ENCODE measurements at places on chromosomes 7 and 10.
A peak's percentile ranks its signal among the peaks of the same experiment; 100 is the strongest.

- DNase-seq, result peak; percentile 92
Observed at GRCh38 chr7:131327626-131328376, at the start of gene MKLN1. TSS of gene MKLN1 (plus strand) at chr7:131327876. CDS start at chr7:131327900, 24 bp downstream.

- no peak for DNase-seq
Observed at GRCh38 chr7:21611129-21611528, 68.3 kb downstream of the DNAH11 start.

DNA sequence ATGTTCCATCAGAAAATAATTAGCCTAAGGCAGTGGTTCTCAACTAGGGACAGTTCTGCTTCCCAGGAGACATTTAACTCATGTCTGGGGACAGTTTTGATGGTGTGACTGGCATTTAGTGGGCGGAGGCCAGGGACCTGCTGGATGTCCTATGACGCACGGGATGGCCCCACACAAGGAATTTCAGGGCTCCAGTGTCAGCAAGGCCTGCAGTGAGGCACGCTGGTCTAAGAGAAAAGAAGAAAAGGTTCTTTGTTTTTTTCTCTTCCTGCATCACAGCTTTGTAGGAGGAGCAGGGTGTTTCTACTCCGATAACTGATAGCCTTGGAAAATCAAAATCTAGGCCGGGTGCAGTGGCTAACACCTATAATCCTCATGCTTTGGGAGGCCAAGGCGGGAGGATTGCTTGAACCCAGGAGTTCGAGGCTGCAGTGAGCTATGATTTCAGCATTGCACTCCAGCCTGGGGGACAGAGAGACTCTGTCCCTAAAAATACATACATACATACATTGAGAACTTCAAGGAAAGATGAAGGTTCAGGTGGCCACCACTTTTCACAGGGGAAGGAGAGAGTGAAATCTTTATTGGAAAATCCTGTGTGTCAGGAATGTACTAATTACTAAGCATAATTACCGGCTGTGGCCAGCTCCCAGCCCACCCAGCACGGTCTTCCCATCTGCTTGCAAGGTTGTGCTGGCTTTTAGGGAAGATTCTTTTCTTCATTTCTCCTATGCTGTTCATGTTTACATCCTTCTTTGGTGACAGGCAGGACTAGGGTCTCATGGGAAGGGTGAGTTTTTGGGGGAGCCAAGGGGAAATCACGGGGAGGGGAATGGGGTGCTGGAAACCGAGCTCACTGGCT, 150.4 kb downstream of the ACTR3B start:
- no peak for DNase-seq

- DNase-seq, result no peak
Observed at GRCh38 chr10:132990684-132991545, 48.5 kb upstream of the CFAP46 start.

DNA sequence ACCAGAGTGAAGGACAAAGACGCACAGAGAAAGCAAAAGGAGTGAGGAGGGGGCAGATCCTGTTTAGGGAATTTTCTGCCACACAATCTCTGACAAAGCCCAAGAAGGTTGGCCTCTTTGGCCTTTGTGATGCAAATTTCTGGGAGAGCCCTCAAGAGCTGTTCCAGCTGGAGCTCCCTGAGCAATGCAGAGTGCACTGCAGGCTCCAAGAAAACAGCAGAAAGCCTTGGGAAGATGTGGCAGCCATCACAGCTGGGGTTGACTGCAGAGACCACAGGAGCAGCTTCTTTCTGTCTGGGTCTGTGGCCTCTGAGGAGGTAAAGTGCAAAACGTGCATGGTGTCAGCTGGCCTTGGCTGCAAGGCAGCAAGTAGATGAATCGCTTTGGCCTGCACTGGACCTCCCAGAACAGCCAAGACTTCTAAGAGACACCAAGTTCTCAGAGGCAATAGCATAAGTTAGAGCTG, 200.2 kb downstream of the ELMO1 start:
- no peak for DNase-seq

DNA sequence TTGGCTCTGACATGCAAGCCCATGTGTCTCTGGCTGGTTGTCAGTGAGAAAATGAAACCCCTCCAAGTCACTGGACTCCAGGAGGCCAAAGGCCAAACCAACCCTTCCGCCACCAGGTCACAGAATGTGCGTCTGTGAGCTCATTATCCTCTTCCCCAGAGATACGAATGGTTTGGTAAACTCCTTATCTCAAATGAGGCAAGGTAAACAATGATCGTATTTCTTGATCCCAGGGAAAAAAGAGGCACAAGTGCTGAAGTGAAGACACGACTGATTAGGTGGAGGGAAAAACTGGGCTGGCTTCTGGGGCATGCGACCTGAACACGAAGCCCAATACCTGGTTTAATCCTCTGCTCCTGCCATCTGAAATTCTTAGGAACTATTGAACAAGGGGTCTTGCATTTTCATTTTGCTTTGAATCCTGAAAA, 70.6 kb upstream of the ARID5B start:
- DNase-seq, result no peak

DNA sequence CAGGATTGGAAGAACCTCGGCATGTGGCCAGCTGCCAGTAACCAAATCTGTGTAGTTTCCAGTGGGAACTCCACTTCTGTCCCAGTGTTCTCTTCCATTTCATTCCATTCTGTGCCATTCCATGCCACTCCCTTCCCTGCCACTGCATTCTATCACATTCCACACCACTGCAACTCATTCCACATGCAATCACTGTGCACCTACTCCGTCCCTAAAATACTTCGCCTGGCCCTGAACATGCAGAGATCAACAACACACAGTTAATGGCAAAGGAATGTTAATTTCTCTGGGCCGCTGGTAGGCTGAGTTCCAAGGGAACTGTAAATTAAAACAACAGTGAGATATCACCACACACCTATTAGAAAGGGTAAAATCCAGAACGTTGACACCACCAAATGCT, 64.8 kb downstream of the AKR1B1 start:
- no peak for DNase-seq

- no peak for DNase-seq
Observed at GRCh38 chr10:77531441-77532001, 106.1 kb downstream of the KCNMA1 start.

DNA sequence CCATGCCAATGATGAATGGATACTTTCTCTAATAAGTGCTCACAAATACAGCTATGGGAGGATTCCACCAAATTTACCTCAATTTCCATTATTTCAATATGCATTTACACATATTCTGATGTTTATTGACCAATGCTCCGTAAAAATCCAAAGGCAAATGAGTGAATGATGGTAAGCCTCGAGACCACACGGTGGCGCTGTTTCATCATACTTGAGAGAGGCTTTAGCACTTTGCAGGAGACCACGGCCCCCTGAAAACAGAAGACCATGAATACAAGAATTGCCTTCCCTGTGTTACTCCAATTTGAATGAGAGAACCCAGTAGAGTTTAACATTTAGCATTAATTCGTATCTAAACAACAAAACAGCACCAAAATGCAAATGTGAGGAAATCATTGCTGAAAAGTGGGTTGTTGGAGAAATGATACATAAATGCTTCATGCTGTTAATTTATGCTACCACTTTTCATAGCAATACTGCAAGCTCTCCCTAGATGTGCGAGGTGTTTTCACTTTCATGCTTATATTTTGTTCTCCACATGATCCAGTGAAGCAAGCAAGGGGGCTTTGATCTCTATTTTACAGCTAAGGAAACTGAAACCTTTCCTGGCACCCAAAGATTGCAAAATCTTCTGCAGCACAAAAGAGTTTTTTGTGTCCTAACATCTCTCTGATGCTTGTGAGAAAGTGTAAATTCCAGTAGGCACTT, 35.4 kb downstream of the TRIL start:
- DNase-seq, result peak; percentile 61

- DNase-seq, result no peak
Observed at GRCh38 chr7:45972629-45973312, 51.7 kb upstream of the IGFBP3 start.

DNA sequence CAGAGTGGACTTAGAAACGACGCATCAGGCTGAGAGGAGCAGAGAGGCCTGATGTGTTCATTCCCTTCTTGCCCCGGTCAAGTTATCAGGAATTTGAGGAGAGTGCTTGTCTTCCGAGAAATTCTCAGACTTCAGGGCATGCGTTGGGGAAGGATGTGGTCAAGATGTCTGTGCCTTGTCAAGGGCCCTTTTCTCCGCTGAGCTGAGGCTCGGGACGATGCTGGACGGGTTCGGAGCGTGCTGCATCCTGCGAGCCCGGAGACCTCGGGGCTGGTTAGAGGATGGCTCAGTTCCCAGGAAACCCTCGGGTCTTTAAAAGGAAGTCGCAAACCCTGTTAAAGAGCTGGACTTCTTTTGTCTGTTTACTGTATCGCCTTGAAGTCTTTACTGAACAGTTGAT, 325.4 kb downstream of the ADARB2 start:
- no peak for DNase-seq

GRCh38 chr10:58360412-58361004, 24.7 kb upstream of the TFAM start:
- no peak for DNase-seq

- DNase-seq, result peak; percentile 97
Observed at GRCh38 chr7:129952653-129953560, at the start of gene UBE2H. TSS of gene UBE2H (minus strand) at chr7:129952960. CDS start at chr7:129952555, 405 bp downstream.

DNA sequence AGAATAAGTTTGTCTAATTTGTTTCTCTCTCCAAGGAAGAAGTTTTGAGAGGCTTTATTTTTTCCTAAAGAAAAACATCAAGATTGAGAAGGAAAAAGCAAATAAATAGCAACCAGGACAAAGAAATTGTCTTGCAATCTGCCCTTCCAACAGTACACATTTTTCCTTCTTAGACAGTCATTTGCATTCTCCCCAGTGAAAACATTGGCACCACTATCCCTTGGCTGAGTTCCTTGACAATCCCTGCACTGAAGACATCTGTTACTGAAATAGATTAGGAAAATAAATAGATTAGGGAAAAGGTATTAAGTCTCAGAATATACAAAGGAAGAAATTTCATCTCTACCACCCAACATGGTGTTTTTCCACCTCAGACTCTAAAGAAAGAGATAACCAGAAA, 12.2 kb upstream of the TMEM243 start:
- no peak for DNase-seq

GRCh38 chr10:66564287-66564686, 361.5 kb upstream of the LRRTM3 start:
- no peak for DNase-seq

DNA sequence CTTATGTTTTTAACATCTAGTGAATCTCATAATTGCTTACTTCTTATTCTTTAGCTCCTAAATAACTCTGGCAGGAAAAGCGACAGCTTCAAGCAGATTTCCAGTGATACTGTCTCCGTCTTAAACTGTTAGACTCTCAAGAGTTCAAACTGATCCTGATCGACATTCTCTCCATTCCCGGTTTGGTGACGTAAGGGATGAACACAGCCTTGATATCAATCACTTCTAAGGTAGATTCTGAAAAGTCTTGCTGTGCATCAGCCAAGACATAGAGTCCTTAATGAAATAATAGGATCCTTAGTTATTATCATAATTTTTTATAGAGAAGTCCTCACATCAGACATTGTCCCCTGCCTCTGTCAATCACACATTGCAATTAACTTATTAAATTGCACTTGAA, 534.6 kb downstream of the TFEC start:
- no peak for DNase-seq

- no peak for DNase-seq
Observed at GRCh38 chr7:53657586-53657985, 622.2 kb downstream of the POM121L12 start.

DNA sequence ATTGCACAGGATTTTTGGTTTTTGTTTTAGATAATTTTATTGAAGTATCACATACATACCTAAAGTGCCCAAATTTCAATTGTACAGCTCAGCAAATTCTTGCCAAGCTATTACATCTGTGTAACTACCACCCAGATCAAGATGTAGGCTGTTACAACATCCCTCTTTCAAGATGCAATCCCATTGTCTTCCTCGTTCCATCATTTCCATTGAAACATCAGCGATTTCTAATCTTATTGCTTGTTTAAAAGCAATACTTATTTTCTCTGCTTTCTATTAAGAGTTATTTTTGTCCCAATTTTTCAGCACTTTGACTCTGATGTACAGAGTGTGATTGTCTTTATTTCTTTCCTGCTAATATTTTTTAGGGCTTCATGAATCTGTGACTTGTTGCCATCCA, 372.8 kb upstream of the SHH start:
- no peak for DNase-seq

DNA sequence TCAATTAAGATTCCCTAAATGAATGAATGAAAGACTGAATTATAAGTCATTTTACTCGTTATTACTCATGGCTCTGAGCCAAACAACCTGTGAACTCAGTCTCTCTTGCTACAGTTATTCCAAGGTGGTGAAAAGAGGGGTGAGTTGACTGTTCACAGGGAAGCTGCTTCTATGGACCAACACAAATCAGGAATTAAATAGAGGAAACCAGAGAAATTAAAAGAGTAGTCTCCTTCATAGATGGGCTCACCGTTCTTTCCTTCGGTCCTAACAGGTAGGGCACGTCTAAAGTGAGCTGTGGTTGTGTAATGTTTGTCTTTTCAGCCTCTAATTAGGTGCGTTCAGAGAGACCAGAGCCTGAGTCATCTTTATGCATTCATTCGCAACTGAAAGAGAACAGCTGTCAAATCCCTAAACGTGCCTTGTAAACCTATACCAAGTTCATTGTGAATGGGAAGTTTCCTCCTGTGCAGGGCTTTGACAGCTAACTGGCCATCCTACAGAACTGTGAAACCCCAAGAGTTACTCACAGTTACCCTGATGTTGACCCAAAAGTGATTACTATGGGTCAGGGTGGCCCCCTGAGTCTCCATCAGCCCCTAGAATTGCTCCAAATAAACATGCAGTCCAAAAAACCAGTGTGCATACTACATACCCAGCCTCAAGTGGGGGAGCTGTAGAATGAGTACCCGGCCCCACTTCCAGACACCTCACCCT, 18.2 kb upstream of the C10orf53 start:
- no peak for DNase-seq

GRCh38 chr7:19448091-19448490, 260.7 kb downstream of the POLR1F start:
- DNase-seq, result no peak

DNA sequence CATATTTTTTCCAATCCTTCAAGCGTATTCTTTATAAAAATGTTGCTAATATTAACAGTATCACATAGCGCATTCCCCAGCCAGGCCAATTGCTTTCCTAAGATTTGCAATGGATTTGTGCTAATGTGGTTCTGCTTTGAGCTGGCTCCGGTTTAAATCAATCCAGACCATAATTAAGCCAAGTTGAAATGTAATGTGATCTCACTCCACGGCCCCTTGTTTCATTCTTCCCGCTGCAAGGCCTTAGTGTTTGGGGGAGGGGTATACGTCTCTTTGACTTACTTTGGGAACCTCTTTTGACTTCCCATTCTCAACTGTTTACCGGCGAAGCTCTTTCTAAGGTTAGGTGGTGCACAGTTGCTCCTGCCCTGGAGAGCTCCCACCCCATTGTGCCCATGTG, 86.4 kb downstream of the PRPF18 start:
- DNase-seq, result no peak

Measured in activated CD4-positive, alpha-beta T cell treated with anti-CD3 and anti-CD28 coated beads, Interleukin-2, Interleukin-6, amounts not matched to agents 100 ng/mL and 50 ng/mL, durations not matched to agents 16 hours and 8 hours (primary cell).